AG04449 (cell line): ENCODE measurements at places on chromosomes 7 and 10.
A peak's percentile ranks its signal among the peaks of the same experiment; 100 is the strongest.

DNA sequence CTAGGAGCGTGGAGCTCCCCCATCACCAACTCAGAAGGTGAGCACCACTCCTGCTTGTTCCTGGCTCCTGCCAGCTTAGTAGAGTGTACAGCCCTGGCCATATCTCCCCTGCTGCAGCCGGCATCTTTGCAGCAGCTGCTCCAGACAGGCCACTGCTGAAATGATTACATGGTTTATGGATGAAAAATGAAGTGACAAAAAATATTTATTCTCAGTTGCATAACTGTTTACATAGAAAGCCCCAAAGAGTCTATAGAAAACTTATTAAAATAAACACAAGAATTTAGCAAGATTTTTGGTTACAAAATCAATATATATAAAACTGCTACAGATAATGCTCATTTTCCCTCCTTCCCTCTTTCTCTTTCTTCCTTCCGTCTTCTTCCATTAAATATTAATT, 27.2 kb downstream of the C10orf67 start:
- DNase-seq: no peak

GRCh38 chr10:74871595-74872382, 45.4 kb downstream of the KAT6B start:
- no peak for DNase-seq

DNA sequence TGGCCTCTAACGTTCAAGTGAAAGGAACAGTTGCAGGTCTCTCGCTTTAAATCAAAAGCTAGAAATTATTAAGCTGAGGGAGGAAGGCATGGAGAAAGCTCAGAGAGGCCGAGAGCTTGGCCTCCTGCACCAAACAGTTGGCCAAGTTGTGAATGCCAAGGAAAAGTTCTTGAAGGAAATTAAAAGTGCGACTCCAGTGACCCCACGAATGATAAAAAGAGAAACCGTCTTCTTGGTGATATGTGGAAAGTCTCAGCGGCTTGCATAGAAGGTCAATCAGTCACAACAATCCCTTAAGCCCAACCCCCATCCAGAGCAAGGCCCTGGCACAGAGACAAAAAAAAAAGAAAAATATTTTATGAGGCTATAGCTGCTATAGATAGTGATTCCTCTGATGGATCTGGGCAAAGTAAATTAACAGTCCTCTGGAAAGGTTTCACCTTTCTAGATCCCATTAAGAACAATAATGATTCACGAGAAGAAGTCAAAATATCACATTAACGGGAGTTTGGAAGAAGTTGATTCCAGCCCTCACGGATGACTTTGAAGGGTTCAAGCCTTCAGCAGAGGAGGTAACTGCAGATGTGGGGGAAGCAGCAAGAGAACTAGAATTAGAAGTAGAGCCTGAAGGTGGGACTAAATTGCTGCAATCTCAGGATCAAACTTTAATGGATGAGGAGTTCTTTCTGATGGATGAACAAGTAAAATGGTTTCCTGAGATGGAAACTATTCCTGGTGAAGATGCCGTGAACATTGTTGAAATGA, 42.5 kb upstream of the INPP5A start:
- DNase-seq: no peak

DNA sequence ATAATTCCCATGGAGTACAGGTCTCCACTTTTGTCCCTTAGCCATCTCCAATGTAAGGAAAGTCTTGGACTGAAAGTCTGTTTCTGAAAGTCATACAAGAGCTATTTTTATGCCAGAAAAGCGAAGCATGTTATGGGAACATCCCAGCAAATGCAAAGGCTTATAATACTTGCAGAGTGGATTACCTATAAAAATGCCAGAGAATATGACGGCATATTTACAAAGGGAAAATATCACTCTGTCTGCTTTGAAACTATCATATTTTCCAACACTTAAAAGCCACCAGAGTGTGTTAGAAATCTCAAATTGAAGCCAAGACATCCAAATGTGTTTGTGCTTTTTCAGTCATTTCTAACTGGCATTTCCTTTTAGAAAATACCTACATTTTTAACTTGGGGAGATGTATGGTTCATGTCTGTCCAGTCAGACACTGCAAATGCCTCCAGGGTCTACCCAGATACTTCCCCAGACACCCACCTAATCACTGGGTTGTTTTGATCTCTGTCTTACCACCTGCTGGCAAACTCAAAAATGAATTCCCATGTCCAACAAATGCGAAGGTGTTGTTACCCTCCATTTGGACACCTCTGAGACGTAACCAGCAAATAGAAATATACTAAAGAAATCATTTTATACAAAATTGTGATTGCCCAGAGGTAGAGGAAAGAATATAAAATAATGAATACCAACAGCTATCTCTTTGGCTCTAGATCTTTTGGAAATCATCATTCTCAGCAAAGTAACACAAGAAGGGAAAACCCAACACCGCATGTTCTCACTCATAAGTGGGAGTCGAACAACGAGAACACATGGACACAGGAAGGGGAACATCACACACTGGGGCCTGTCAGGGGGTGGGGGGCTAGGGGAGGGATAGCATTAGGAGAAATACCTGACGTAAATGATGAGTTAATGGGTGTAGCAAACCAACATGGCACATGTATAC, 1.2 kb downstream of the ITIH2 start:
- DNase-seq: no peak

- DNase-seq: no peak
These were observed 19.1 kb upstream of the VOPP1 start for GRCh38 chr7:55591282-55591931.

- DNase-seq: no peak
These were observed 14.0 kb upstream of the RALA start for GRCh38 chr7:39609113-39609934.

DNA sequence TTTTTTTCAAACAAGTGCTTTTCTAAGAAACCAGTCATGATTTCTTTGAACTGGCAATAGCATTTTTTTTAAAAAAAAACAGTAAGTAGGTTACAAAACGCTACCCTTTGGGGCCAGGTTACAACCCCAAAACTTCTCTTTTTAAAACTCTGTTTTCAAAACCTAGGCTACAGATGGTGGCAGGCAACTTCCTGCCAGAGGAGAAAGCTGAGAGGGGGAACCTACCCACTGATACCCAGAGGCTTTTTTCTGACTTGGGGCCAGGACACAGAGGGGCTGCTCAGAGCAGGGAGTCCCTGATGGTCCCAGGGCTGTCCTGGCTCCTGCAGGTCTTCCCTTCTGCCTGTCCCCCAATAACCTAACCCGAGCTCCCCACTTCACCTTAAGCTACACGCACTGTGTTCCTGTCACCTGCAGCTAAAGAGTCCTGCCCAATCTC, 6.9 kb downstream of the STN1 start:
- no peak for DNase-seq

DNA sequence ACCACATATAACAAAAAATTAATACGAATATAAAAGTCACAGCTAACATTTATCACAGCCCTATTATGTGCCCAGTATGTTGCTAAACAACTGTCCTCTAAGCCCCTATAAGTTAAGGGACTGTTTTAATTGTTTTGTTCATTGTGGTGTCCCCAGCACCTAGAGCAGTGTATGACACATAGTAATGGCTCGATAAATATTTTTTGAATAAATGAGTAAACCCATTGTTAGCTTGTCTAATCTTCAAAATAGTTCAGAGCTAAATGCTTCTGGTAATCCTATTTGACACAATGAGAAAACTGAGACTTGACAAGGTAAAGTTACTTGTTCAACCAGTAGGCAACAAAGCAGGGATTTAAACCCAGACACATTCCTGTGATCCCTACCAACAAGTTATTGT, 78.4 kb upstream of the NEUROD6 start:
- DNase-seq: no peak

DNA sequence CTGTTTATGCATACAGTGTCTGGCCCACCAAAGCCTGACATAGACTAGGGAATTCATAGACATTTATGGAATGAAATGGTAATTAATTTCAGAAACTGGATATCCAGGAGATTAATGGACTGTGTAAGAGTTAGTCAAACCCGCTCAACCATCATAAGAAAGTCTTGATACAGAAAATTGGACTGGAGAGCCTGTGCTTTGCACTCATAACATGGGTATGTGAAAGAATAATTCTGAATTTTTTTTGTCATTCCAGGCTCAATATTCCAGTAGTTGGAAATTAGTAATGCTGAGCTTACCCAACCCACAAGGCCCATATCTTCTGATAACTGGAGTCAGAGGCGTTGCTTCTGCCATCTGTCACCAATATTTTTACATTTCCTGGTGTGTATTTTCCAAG, 799.7 kb upstream of the IGFBP3 start:
- no peak for DNase-seq

DNA sequence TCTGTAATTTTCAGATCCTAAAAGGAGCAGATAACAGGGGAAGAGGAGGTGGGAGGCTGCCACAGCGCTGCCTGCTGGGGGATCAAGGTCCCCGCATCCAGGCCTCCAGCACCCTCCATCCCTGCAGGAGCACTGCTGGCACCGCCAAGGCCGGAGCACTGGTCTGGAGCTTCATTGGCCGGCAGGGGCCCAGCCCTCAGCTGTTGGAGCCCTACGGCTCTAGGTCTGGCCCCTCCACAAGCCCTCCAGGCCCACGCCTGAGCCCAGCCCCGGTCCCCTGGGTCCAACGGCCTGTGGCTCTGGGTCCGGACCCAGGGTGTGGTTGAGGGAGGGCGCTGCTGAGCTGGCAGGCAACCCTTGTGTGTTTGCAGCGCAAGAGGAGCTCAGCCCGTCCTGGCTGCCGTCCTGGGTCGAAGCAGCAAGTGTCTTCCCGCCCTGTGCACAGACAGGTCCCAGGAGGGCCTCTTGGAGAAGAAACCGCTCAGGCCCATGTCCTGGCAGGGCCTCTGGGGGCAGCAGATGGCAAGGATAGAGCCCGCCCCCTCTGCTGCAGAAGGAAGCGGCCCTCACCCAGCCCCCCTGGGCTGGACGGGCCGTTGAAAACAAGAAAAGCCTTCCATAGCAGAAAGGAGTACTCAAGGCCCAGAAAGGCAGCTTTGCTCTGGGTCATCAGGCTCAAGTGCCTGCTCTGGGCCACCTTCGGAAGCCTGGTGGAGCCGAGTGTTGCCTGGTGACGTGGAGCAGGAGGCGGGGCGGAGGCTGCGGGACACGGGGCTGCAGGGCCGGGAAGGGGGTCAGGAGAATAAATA, 54.3 kb upstream of the TNRC18 start:
- no peak for DNase-seq

GRCh38 chr7:29285444-29285793, 90.8 kb downstream of the CHN2 start:
- DNase-seq: peak; percentile 28

- DNase-seq: no peak
These were observed 76.5 kb downstream of the TNS3 start for GRCh38 chr7:47505312-47506007.

DNA sequence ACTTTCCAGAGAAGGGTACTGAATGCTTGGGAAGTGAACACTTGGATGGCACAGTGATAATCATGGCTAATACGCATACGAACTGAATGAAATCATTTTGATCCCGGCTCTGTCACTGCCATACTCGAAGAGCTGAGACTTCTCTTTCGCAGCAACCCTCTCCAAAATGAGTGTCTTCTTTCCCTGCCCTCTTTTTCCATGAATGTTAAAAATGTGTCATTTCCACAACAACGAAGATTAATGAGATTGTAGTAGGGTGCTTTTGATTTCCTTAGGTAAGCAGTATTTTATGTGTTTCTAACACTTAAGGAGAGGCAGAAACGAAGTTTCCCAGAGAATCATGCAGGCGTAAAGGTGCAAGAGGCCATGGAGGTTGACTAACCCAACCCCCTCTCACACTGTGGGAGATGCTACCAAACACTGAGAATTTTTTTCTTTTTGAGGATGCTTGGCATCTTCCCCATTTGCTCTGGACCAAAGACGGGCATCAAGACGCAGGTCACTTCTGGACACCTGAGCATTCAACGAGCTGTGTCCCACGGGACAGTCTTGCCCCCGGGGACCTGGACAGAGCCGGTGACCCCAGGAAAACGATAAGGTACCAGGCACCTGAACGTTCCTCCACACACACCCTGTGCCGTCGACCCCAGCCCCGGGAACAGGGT, 823 bp downstream of the COPG2 start:
- DNase-seq: no peak

- DNase-seq: no peak
These were observed 26.9 kb downstream of the DLG5 start for GRCh38 chr10:77899690-77900089.

DNA sequence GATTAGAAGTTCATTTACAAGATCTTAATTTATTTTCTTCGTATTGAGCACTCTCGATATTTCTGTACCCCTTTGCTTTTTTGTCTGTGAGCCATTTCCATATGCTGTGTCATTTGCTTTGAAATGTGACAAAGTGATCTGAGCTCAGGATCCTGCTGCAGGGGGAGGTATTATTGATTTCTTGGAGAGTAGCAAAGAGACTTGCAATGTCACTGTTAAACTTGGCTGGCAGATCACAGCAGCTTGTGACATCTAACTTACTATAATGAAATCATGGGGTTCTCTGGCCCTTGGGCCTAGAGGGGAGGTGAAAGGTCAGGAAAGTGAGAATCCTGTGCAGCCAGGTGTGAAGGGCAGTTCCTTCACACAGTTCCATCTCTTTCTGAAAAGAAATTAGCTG, 923.4 kb downstream of the REEP3 start:
- no peak for DNase-seq

DNA sequence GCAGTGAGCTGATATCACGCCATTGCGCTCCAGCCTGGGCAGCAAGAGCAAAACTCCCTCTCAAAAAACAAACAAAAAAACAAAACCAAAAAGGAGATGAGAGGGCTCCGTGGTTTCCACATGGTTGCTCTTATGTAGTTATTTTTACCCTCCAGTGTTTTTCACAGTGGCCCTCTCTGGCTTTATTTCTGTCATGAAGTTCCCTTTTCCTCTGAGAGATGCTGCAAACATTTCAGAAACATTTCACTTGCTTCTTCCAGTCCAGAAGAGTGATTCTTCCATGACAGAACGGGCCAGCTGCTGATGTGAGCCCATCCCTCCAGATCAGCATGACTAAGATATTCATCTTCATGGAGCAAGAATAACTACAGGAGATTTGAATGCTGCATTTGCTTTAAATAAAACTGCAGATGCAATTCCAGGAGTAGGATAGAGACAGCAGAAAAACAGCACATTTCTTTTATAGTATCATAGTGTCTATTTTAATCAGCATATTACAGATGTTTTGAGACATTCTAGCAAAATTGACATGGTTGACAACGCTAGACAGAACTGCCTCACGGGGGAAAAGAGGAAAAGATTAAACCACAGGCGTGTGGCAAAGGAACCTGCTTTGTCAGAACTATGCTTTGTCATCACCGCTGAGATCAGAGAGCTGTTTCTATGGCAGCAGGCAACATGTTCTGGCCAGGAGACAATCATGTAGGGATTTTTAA, 40.3 kb downstream of the NRCAM start:
- DNase-seq: no peak
